ENCODE measurements at places on chromosomes 1 and 21.
A peak's percentile ranks its signal among the peaks of the same experiment; 100 is the strongest.

DNA sequence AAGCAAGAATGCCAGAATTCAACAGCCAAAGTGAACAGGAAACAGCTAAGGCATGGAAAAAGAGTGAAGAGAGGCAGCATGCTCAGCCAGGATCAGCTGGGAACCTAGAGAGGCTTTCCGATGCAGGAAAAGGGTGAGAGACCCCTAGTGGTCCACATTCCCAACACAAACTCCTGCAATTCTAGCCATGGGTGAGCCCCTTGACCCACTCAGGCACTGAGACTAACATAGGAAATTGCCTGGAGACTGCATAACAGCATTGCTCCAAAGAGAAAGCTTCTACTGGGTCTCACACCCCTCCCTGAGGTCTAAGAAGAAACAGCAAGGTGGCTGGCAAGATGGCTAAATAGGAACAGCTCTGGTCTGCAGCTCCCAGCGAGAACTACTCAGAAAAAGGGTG, 123.2 kb downstream of the LHX8 start:
- no peak for DNase-seq

- no peak for DNase-seq
These were observed 31.3 kb downstream of the MAN1C1 start for GRCh38 chr1:25647863-25648262.

DNA sequence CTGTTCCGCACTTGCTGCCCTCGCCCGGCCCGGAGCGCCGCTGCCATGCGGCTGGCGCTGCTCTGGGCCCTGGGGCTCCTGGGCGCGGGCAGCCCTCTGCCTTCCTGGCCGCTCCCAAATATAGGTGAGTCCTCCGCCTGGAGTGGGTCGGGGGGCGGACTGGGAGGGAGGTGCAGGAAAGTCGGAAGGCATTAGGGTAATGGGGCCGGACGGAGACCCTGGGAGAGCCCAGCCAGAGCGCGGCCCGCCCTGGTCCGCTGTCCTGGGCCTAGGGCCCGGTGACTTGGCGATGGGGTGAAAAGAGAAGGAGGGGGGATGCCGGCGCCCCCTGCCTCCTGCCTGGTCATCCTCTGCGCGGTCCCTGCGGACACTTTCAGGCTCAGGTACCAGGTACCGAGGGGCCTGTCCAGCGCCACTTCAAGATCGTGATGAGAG, 243 bp downstream of the ADAM15 start:
- no peak for DNase-seq

DNA sequence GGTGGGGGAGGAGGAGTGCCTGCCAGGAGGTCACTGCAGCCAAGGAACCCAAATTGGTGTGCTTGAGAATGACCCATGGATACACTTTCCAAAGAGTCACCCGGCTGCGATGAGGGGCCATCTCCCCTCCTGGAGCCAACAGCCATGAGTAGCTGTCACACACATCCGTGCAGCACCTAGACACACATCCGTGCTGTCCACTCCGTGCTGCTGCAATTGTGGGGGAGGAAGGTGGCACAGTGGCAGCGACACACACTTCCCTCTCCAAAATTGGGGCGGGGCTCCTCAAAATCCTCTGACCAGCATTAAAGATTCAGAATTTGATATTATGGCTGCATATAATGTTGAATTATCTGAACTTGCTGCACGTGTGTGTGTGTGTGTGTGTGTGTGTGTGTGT, 15.8 kb downstream of the TP73 start:
- no peak for DNase-seq

DNA sequence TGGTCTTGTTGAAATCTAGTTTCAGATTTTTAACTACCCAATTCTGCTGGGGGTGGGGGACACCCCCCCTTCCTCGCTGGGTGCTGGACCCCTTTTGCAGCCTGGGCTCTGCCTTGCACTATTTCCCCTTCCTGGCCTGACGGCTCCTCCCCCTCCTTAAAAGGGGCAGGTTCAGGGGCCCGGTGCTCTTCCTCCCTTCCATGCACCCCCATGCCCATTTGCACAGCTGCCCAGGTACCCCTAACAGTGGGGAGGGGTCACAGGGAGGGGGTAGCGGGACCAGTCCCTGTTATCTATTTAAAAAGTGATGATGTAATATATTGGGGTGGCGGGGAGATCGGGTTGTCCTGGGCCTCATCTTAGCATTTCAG, 15.3 kb downstream of the ZBTB7B start:
- DNase-seq: no peak

DNA sequence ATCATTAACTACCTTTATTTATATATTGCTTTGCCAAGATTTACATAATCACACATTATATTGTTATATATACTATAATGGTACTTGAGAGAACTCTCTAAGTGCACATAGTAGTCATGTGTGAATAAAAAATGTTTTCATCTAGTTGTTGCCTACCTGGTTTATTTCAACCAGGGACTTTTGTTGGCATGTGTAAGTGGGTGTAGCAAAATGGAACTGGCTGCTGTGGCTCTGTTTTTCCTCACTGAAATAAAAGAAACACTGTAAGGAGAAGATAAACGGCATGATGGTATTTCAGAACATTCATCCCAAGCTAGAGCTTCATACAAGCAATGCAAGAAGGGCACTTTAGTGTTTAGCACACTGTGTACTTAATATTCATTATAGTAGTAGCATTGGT, 14.9 kb downstream of the RBBP4 start:
- DNase-seq: no peak

DNA sequence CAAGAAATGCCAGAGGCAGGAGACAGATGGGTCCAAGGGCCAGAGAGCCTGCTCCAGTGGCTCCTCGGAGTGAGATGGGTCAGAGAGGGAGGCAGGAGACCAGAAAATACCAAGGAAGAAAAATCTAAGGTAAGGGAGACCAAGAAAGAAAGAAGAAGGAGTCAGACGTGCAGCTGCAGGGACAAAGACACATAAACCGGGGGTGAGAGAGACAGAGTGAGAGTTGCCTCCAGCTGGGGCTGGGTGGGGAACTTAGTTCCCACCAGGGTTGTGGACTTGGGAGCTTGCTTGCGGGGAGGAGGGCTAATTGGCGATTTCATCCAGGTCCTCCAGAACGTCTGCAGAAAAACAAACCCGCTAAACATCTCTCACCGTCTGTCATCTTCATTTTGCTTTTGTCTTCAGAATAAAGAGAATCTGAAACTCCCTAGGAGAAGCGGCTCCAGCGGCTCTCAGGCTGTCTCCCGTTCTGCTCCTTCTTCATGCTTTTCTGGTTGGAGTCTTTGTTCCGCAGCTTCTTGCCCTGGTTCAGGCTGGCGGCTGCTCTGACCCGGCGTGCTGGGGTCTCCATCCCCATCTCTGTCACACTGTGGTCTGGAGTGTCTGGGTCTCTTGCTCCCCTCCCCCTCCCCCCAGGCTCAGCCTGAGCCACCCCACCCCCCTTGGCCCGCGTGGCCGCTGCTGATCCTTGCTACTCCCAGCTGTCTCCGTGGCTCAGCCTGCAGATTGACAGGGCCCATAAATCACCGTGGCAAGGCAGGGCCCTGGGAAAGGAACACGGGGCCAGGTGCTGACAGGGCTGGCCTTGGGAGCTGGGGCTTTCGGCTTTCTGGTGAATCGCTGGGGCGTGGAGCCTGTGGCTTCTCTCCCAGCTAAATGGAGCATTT, 66.6 kb downstream of the UBIAD1 start:
- DNase-seq: no peak

GRCh38 chr1:34052565-34052964, 112.5 kb downstream of the CSMD2 start:
- no peak for DNase-seq

DNA sequence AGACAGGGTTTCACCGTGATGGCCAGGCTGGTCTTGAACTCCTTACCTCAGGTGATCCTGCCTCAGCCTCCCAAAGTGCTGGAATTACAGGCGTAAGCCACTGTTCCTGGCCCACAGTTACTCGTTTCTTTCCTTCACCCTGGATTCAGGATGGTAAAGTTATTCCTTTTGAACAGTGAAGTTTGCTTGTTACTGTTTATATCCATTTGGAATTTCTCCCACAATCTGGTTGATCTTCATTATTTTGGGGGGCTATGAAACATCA, 43.0 kb downstream of the WDR4 start:
- no peak for DNase-seq

DNA sequence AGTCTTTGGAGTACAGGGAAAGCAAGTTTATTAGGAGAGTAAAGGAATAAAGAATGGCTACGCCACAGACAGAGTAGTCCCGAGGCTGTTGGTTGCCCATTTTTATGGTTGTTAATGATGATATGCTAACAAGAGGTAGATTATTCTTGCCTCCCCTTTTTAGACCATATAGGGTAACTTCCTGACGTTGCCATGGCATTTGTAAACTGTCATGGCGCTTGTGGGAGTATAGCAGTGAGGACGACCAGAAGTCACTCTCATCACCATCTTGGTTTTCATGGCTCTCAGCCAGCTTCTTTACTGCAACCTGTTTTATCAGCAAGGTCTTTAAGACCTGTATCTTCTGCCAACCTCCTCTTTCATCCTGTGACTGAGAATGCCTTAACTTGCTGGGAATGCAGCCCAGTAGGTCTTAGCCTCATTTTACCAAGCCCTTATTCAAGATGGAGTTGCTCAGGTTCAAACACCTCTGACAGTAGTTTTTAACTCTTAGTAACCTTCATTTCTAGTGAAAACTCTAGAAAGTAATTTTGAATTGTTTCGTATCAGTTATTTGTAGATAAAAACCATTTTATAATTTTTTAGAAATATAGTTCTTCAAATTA, 26.2 kb downstream of the TCP10L start:
- no peak for DNase-seq

DNA sequence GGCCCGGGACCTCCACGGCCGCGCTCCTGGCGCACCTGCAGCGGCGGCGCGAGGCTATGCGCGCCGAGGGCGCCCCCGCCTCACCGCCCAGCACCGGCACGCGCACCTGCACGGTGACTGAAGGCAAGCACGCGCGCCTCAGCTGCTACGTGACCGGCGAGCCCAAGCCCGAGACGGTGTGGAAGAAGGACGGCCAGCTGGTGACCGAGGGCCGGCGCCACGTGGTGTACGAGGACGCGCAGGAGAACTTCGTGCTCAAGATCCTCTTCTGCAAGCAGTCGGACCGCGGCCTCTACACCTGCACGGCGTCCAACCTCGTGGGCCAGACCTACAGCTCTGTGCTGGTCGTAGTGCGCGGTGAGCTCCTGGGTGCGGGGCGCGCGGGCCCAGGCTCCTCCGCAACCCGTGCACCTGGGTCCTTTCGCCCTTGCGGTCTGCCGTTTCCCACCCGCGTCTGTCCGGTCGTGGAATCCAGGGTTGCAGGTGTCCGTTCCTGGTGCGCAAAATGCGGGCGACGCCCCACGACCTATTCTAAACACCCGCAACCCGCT, 4.6 kb downstream of the OBSCN start:
- no peak for DNase-seq

DNA sequence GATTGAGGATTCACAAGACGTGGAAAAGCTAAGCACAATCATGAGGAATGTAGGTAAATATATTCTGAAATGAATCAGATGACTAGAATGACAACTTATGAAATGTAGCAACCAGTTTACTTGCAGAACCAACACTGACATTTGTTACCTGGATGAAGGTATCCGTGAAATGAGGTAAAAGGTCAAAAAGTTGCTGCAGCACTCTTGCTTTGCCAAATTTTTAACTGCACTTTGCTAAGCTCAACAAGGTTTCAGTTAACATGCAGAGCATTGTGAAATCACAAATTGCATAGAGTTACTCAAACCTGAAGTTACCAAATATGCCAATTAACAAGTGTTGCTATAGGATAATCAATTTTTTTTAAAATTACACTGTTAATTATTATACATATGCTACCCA, 1280.1 kb downstream of the KCNT2 start:
- DNase-seq: no peak

DNA sequence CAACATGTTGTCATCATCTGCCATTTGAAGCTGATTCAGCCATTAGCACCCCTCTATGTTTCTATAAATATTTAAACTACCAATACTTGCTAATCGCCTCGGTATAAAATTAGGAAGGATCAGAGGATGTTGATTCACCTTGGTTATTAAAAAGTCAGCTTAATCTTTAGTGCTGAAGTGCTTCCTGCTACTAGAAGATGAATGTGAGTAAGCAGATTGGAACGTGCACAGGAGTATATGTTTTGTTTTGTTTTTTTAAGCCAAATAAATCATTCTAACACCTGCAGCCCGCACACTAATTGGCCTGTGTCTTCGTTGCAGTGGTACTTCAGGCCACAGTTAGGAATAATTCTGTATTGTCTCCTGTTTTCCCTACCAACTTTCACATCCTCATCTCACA, 485.7 kb downstream of the AJAP1 start:
- DNase-seq: no peak

DNA sequence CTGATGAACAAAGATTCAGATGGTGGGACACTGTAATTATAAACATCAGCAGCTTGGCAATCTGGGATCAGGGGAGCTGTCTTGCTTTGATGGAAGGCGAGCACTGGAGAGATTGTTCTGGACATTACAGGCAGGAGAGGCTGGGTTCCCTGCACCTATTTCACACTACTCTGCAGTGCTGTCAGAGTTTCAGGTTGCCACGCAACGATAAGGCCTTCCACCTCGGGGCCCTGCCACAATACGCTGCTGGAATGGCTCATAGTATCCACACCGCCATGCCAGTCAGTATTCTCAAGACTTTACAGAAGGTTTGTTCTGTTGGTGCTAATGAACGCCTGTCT, 96.8 kb downstream of the GLIS1 start:
- no peak for DNase-seq

GRCh38 chr1:45617618-45618017, 6.2 kb downstream of the CCDC17 start:
- DNase-seq: no peak

GRCh38 chr1:39732730-39733129, 6.0 kb upstream of the PPIE start:
- DNase-seq: no peak

DNA sequence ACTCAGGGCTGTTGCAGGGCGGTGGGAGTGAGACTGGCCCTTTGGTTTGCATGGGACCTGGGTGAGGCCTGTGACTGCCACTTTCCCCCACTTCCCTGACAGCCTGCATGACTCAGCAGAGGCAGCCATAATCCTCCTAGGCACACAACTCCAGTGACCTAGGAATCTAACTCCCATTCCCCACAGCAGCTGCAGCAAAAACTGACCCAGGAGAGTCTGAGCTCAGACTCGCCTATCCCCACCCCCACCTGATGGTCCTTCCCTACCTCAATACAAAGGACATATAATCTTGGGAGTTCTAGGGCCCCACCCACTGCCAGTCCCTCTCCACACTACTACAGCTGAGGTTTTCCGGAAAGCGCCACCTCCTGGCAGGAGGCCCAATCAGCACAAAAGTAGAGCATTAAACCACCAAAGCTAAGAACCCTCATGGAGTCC, 26.7 kb downstream of the NDC1 start:
- DNase-seq: peak; percentile 13

- DNase-seq: no peak
These were observed 11.1 kb downstream of the LRRC3 start for GRCh38 chr21:44466351-44466954.

DNA sequence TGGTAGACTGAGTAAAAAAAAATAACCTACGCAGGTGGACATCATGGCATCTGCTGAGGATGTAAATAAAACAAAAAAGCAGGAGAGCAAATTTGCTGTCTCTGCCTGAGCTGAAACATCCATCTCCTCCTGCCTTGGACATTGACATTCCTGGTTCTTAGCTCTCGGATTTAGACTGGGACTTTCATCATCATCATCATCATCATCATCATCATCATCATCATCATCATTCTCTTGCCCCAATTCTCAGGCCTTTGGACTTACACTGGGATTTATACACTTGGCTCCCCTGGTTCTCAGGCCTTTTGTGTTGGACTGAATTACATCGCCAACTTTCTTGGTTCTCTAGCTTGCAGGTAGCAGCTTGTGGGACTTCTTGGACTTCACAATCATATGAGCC, 308.4 kb upstream of the BEND5 start:
- DNase-seq: no peak
